ENCODE measurements at places on chromosomes 4 and X. TPM values are rescaled to one million over a fixed set of nuclear protein-coding genes. Genes with fewer than 3 reads are reported as not detected.
A peak's percentile ranks its signal among the peaks of the same experiment; 100 is the strongest.

GRCh38 chrX:65726715-65727114 is 59.3 kb downstream of the MSN start:
- no peak for DNase-seq

GRCh38 chr4:8837181-8837841 is 34.3 kb downstream of the HMX1 start:
- DNase-seq = no peak

- no peak for DNase-seq
These were observed 11.8 kb upstream of the FGF13 start for GRCh38 chrX:138723301-138723700.

DNA sequence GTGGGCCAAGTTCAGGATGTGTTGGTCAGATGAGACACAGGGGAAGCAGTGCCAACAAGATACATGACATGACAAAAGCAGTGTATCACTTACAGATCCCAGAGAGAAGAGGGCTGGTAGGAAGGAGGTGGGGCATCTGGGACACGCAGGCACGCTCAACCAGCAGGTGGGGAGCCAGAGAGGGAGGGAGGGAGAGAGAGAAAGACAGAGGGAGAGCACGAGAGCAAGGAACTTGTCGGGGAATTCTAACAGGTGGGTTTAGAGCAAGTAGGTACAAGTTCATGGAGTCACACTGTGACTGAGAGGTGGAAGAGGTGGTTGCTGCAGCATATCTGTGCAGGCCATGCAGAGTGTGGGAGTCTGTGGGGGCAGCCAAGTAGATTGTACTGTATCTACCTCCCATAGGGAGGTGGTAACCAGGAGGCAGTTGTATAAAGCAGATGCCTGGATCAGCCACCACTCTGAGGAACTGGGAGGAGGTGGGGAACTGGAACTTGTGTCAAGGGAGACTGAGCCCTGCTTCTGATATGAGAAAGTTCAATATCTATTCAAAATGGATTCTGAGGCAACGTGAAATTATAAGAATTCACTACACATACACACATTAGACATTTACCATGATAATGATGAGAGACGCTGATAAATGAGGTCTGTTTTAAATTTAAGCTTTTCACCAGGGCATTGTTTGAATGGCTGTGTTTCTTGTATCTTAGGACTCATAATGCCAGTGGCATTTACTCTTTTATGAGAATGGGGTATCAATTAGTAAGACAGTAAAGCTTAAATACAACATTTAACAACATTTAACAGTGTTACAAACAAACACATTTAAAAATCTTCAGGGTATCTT is 43.7 kb downstream of the BBS12 start:
- no peak for DNase-seq

DNA sequence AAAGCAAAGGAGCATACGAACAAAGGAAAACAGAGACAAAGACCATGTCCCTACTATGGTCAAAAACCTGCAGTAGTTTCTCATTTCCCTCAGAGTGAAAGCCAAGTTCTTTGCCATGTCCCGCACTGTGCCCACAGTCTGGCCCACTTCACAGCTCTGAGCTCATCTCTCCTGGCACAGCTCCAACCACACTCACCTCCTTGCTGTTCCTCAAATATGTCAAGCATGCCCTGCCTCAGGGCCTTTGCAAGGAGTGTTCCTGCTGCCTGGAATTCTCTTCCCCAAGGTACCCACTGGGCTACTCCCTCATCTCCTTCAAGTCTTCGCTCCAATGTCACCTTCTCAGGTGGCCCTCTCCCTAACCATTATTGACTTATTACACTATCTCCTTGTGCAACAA is 72.1 kb downstream of the COX18 start:
- peak; percentile 4 for DNase-seq

DNA sequence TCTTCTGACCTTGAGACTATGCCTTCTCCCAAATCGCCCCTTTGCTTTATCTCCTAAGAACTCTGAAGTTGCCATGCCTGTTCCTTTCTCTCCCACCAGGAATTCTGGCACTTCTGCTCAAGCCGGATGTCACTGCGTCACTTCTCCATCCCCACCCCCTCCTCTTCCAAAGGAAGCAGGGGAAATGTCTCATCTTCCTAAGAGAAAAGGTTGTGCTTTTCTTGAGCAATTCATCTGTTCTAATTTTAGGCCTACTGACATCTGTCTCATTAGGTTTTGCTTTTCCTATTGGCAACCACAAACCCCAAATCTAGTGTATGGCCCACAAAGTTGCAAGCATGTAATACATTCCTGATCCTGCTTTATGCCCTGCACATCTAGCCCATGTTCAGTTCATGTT is 163.1 kb upstream of the PLAC1 start:
- DNase-seq = peak; percentile 47

- peak; percentile 53 for DNase-seq
These were observed 66.1 kb downstream of the NR3C2 start for GRCh38 chr4:148376151-148376550.

DNA sequence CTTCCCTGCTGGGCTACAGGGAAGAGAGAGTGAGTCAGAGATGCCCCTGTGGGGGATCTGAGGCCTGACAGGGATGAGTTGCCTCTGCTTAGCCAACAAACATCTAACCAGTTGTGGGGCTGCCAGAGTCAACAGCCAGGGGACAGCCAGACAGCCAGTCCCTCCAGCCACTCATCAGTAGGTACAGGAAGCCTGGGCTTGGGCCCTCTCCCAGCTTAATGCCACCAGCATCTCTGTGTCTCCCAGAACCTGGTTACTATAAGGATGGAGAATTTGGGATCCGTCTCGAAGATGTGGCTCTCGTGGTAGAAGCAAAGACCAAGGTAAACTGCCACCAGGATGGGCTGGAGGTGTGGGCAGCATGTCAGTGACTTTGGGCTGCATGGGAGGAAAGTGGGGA is 17.3 kb upstream of the SASH3 start:
- no peak for DNase-seq

- peak; percentile 69 for DNase-seq
These were observed 67.6 kb upstream of the FREM3 start for GRCh38 chr4:143768007-143768591.

GRCh38 chrX:44055638-44056037 is 82.4 kb upstream of the NDP start:
- no peak for DNase-seq

DNA sequence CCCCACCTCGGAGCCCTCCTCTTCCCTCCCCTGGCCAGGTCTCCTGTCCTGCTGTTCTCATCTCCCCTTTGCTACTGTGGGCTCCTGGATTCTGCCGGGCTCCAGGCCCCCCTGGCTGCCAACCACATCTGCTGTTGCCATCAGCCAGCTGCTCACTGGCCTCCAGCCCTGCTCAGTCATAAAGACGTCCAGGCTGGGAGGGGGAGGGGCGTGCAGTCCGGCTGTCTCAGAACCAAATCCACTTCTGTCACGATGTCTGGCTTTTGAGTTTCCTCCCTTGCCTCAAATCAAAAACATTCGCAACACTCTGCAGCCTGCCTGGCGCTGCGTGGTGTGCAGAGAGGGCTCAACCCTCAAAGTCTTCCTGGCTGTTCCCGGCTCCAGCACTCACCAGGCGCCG is 7.1 kb downstream of the RASL11B start:
- DNase-seq = no peak

DNA sequence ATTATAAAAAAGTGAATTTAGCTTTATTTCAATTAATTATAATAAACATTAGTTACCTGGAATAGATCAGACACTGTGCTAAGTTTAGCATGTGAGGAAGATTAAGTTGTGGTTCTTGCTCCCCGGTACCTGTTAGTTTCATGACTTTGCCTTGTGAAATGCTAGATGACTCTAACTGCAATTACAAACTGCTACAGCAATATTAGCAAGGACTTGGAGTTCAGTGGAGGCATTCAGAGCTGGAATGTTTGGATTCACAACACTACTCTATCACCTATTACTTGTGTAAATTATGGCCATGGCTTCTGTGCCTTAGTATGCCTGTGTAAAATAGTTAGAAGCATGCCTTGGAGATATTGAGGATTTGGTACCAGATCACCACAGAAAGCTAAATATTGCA is 21.4 kb upstream of the ANXA10 start:
- DNase-seq = no peak

GRCh38 chrX:107673933-107674479 is 45.7 kb downstream of the PRPS1 start:
- no peak for DNase-seq

DNA sequence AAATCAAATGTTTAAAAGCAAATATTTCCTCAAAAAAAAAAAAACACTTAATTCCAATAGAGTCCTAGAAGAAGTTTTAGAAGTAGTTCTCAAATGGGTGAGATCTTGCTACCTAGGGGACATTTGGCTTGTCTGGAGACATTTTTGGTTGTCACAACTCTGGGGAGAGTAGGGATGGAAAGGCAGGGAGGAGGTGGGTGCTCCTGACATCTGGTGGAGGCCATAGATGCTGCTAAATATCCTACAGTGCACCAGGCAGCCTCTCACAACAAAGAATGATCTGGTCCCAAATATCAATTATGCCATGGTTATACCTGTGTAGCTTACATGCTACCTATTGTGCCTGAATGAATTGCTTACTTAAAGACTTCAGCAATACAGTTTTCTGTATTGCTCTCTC is 46.8 kb downstream of the CPE start:
- DNase-seq = no peak

- no peak for DNase-seq
These were observed 17.2 kb downstream of the VGLL1 start for GRCh38 chrX:136549226-136549625.

DNA sequence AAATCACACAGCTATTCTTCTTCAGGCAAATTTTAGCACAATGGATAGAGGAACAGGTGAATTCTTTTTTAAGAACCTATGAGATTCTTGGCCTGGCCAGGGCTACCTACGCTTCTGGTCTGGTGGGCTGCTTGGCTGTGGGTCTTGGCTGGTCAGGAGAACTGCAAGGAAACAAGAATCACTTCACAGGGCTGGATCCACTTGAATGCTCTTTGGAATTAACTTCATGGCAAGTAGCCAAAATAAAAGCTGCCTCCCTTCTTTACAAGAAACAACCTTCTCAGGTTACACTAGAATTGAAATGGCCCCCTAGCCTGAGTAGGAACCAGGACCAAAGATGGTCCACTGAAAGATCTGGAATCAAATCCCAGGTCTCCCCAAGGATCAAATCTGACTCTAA is 519.1 kb downstream of the IQCM start:
- DNase-seq = no peak

DNA sequence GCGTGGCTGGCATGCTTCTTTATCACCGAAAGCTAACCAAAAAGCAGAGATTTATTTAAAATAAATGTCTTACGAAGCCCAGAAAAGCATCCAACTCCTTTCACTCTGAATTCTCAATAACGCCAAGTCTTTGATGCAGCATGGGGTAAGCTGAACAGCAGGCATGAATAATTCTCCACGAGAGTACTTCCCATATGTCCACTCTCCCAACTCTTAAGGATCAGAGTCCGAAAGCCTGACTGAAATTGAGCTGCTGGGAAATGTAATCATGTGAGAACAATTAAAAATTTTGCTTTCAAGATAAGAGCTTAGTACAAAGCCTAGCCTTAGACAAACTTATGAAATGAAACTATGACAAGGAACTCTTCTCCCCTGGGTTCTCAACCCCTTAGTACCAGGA is 7.5 kb upstream of the SLC39A8 start:
- no peak for DNase-seq

- DNase-seq = peak; percentile 52
These were observed 24.0 kb downstream of the ANAPC4 start for GRCh38 chr4:25401066-25401465.

GRCh38 chrX:15319075-15319474 is 3.6 kb upstream of the ASB11 start:
- DNase-seq = no peak

DNA sequence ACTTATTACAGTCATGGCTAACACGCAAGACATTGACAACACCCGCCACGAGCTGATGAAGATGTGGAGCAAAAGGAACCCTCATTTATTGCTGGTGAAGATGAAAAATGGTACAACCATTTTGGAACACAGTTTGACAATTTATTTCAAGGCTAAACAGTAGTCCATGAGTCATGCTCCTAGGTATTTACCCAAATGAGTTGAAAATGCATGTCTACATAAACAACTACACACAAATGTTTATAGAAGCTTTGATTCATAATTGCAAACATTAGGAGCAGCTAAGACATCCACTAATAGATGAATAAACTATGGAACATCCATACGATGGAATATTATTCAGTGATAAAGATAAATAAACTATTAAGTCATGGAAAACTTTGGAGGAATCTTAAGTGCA is 580.1 kb downstream of the RAPGEF2 start:
- DNase-seq = no peak

DNA sequence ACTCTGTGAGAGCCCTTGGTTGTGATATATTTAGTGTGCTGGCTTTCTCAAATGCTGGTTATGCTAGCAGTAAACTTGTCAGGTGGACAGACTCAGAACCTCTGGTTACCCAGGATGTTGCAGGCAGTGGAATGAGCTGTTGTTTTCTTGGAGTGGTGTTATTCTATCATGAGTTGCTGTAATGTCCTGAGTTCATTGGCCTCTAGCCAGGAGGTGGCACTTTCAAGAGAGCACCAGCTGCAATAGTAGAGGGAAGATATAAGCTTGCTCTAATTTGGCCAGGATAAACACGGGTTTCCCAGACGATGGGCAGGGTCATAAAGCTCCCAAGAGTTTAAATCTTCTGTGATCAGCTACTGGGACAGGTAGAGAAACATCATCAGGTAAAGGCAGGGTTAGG is 95.0 kb upstream of the UBQLN2 start:
- no peak for DNase-seq

GRCh38 chrX:134469486-134469885 is 9.5 kb downstream of the HPRT1 start:
- no peak for DNase-seq

- peak; percentile 16 for DNase-seq
These were observed 265.2 kb upstream of the BOD1L1 start for GRCh38 chr4:13892739-13893105.

DNA sequence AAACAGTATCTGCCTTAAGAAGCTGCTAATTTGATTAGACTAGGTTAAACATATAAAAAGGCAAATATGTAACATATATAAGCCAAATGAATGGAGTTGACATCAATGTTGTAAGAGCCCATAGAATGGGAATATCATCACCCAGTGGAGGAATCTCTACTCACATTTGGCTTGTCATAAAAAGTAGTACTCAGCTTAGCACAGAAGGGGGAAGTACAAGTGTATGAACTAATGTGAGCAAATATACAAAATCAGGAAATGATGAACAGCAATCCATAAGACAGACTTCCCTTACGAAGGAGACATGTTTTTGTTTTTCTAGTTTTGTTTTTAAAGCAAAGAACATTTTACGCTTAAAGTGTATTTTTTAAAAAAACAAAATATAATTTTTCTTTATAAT is 74.9 kb downstream of the MAB21L2 start:
- DNase-seq = no peak

DNA sequence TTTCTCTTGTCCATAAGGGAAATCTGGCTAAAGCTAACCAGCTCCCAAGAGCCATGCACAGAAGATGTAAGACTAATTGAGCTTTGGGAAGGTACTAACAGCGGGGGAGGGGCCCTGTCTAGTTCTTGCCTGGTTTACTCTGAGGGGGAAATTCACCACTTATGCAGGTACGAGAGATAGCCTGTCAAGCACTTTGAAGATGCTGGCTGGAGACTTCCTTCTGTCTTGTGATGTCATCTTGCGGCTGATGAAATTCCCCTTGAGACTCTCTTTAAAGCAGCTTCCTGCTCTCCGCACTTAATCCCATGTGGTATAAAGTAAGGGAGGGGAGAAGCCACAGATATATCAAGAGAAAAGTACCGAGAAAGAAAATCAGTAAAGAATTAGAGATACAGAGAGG is 345.3 kb downstream of the MAPK10 start:
- no peak for DNase-seq

FABP2 gene
- not detected for total RNA-seq

DCAF8L1 gene
- not detected for total RNA-seq

IL2 gene
- not detected for total RNA-seq

SFRP2 gene
- not detected for total RNA-seq

RTL9 gene
- total RNA-seq = 0.03 TPM

CCSER1 gene
- total RNA-seq = not detected

CENPVL3 gene
- total RNA-seq = not detected

Measured in A172 (cell line).